ENCODE measurements at places on chromosomes 3 and 15.

GRCh38 chr15:42736178-42736792, 643 bp downstream of the CDAN1 start:
- ATAC-seq, result peak; percentile 17

DNA sequence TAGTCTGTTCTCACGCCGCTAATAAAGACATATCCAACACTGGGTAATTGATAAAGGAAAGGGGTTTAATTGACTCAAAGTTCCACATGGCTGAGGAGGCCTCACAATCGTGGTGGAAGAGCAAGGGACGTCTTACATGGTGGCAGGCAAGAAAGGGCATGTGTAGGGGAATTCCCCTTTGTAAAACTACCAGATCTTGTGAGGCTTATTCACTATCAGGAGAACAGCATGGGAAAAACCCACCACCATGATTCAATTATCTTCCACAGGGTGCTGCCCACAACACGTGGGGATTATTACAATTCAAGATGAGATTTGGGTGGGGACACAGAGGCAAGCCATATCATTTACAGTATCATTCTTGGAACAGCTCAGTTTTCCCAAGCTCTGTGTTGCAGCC, 268.0 kb downstream of the SUCLG2 start:
- ATAC-seq, result peak; percentile 84

- ATAC-seq, result no peak
Observed at GRCh38 chr3:67383379-67383778, 271.0 kb downstream of the SUCLG2 start.

GRCh38 chr3:14474363-14475081, 65.6 kb downstream of the GRIP2 start:
- no peak for ATAC-seq

DNA sequence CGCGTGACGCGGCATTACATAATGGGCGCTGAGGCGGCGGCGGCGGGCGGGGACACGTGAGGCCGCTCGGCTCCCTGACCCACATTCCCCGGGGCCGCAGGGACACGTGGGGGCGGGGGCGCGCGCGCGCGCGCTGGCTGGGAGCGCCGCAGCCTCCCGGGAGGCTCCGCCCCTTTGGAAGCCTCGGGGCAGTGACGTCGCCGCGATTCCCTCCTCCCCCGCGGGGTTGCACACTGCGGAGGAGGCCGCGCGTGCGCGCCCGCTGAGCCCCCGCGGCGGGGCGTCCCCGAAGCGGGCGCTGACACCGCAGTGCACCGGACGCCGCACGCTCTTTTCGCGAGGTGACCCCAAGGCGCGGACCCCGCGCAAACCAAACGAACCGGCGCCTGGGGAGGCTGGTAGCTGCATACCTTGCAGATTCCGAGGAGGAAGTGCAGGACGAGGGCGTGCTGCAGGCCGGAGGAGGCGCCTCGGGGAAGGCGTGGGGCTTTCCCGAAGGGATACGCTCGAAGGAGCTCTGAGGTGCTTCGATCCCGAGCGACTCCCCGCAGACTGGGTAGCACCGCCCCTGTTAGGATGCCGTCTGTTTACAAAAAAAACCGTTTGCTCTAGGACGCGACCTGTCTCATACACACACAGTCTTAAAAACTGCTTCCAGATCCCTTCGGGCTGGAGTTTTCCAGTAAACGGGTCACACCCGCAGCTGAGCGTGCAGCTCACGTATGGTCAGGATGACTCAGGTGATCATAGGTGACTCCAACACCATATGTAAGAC, 1.0 kb downstream of the NR1D2 start:
- ATAC-seq, result peak; percentile 86

DNA sequence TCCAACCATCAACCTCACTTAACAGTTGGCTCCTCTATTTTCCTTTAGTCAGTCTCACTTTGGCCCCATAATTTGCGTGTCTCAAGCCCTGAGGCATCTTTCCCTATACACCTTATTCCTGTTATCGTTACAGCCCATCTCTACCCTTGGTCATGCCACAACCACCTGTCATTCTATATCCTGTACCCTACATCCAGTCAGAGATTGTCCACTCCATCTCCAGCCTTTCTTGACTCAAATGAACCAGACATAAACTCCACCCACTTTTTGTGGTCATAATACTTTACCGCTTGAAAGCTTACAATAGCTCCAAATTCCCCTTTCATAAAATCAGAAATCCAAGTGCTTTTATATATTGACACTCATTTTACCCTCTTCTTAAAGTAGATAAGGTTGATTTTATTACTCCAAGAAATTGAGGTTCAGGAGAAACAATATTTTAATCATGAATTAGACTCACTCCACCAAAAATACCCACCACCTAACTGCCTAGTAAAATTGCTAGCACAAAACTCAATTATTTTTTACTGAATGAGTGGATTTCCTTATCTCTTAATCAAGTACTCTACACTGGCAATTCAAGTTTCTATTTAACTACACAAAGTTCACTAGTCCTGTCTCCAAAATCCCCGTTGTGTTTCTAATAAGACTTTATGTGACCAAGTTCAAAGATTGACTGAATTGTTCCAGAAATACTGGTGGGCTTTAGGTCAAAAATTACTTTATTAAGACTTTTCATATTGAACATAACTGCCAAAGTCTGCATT, 9.1 kb downstream of the CCR4 start:
- ATAC-seq, result peak; percentile 77

- peak; percentile 3 for ATAC-seq
Observed at GRCh38 chr3:129315223-129315997, 36.7 kb downstream of the HMCES start.

DNA sequence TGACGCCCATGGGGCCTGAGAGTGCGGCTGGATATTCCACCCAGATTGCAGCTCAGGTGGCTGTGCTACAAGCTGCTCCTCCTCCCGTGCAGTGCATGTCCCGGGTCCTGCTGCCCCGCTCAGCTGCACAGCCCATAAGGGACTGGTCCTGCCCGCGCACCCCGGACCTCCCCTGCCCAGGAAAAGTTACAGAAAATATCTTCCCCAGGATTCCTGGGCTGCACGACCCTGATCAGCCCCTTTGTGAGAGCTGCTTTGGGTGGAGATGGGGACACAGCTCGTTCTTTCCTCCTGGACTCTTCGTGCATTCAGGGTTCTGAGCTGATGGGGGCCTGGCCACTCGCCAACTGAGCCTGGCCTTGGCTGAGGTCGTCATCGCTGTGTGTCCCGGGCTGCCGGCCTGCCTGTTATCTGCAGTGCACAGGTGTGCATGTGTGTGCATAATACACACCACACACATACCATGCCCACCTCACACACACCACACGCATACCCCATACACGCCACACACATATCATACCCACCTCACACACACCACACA, 28.8 kb downstream of the APBA2 start:
- ATAC-seq, result no peak

- ATAC-seq, result peak; percentile 11
Observed at GRCh38 chr3:45104715-45105711, 41.2 kb downstream of the CDCP1 start.

DNA sequence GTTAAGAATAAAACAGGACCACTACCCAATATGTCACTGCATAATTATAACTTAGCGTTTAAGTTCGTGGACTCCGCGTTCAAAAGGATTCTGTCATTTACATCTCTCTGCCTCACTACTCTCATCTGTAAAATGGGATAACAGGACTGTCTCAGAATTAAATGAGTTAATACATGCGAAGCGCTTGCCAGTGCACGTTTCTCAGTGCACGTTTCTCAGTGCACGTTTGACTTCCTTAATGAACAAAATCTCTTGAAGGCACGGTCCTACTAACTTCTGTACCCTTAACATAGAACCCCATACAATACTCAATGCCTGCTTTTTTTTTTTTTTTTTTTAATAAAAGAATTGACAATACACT, 499 bp downstream of the RABL3 start:
- peak; percentile 0 for ATAC-seq

- no peak for ATAC-seq
Observed at GRCh38 chr3:25281041-25281731, 146.9 kb upstream of the RARB start.

- no peak for ATAC-seq
Observed at GRCh38 chr3:27577504-27577903, 93.3 kb upstream of the SLC4A7 start.

DNA sequence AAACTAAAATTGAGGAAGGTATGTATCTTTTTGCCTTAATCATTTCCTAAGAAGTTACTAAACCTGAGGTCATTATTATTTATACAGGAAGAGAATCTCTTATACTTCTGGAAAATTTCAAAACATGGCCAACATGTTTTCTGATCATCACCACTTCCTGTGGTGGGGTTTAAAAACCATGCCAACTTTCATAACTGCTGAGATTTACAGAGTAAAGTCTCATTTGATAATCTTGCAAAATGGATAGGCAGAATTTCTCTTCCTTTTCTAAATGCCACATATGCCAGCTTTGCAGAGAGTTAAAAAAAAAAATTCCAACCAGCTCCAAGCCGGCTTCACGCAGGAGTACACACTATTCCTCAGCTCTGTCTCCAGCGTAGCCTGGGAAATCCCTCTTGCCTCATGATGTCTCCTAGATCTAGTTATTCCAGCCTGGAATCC, 124.3 kb upstream of the SPRED1 start:
- no peak for ATAC-seq

DNA sequence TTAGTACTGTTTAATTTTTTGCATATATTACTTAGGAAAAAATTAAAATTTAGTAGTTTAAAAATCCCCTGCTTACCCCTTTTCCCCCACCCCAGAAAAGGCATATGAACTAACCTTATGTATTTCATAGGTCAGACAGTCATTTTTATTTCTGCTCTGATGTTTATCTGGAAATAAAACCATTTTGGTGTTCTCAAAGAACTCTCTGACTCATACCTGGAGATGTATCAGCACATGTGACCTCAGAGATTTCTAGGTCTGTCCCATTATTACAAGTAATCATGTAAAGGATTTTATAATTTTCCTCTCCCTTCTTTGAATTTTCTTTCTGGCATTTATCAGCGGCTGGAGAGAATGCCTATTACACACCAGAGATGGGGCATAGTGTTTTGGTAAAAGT, 14.1 kb upstream of the CCR8 start:
- peak; percentile 80 for ATAC-seq

DNA sequence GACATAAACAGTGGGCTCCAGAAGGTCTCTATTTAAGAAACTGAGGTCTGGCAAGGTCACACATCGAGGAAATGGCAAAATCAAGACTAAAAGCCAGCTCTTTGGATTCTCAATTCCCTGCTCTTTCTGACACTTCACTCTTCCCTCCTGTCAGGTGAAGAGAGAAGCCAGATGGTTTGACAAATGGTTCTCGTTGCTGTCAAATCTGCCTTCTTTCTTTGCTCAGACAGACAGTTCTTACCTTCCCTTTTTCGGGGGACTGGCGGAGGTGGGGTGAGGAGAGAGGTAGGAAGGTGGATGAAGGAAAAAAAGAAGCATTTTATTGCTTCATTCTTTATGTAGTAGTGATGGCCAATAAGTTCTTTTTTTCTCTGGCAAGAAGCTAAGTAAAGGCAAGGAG, 133.4 kb downstream of the LPP start:
- ATAC-seq, result no peak

DNA sequence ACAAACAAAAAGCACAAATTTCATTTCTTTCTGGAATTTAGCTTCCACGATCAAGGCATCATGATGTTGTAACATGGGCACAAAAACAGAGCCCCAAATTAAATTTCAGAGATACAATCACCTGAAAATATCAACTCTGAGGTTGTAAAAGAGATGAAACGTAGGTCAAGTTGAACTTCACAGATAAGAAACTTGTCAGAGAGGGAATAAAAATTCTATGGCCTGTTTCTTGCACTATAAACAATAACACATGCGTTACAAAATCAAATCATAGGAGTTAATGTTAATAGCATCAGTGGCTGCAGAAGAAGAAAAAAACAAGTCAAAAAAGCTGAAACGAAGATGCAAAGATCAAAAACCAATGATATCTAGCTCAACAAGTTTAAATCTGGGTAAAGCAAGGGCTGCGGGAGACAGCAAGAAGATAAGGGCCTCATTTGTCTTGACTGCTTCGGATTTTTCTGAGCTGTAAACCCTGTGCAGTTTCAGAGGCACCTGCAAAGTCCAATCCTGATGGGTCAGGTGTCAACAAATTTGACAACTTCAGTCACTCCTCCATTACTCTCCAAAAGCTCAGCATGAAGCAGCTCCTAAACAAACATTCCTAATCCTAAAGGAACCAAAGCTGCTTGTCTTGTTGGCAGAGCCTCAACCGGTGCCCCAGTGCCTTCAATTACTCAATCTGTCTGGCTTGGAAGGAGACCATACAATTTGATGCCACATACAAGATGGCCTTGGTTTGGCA, 219.8 kb downstream of the STT3B start:
- ATAC-seq, result no peak

DNA sequence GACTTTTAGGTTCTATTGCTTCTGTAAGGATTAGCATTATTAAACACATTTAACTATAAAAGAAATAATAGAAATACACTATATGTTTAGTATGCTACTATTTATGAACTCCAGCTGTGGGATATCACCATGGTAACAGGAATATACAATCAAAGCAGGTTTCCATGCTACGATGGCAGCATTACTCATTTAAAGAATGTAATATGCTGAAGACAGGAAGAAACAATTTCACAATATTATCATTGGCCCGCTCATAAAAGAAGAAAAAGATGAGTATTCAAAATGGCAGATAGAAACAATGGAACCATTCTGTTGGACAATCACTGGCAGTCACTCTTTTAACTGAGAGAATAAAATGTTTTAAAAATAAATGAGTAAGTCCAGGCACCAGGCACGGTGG, 153.4 kb downstream of the CBLB start:
- ATAC-seq, result no peak

DNA sequence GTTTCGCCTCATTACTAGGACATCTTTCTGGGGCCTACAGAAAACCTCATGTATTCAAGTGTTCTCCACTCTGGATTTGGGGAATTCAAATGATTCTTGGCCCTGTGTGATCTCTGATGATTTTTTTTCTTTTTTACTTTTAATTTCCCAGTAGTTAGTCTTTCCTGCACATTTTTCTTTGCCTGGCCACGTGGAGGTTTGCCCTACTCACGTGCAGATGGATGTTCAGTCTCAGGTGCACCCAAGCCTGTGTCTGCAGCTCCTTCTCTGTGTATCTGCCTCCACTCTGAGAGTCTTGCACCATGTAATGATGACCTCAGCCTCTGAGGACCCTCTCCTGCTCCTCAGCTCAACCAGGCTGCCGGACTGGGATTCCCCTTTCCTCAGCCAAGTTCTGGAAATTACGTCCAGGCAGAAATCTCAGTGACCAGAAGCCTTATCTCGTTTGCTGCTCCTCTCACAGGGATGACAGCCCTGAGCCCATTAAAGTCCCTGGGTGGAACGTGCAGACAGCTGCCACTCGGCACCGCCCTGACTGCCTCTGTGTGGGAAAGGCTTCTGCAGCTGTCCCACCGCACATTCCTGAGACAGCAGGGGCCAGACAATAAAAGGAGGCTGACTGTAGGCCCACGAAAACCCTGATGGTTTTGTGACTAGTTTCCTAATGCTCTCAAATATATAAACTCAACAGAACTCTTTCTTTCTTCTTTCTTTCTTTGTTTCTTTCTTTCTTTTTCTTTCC, 31.4 kb upstream of the GABRB3 start:
- no peak for ATAC-seq
